ENCODE measurements at places on chromosomes 16 and 17.

GRCh38 chr17:39634384-39634871, 2.5 kb upstream of the STARD3 start:
- peak; percentile 59 for DNase-seq

GRCh38 chr17:55202896-55203295, 61.9 kb upstream of the HLF start:
- DNase-seq = no peak

DNA sequence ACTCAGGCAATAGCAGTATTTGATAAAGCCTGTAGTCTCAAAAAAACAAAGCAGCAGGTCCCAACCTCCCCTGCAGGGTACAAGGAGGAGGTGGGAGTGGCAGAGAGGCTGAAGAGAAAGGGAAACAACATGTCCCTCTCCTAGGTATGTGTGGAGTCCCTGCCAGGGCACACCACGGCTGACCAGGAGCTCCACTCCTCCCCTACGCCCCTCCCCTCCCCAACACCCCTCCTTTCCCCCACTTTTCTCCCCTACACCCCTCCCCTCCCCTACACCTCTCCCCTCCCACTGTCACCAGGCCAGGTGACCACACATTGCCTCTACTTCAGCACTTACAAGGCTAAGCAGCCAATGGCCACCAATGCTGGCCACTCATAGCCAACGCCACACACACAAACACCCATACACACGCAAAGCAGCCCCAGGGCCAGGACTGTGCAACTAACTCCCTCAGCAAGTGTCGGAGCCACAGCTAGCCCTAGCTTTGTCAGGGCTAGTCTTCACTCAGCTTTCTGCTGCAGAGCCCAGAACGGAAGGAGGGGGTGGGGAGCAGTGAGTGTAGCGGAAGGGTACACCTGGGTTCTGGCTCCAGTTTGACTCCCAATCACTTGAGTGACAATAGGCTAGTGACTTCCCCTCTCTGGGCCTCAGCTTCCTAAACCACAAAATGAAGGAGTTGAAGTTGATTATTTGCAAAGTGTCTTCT, 8.2 kb downstream of the CAVIN1 start:
- no peak for DNase-seq

GRCh38 chr17:55607731-55608341, 96.6 kb upstream of the SMIM36 start:
- no peak for DNase-seq

- DNase-seq = no peak
Observed at GRCh38 chr16:48912360-48912759, 302.4 kb upstream of the N4BP1 start.

GRCh38 chr17:72792771-72793170, 299.7 kb downstream of the SLC39A11 start:
- no peak for DNase-seq

DNA sequence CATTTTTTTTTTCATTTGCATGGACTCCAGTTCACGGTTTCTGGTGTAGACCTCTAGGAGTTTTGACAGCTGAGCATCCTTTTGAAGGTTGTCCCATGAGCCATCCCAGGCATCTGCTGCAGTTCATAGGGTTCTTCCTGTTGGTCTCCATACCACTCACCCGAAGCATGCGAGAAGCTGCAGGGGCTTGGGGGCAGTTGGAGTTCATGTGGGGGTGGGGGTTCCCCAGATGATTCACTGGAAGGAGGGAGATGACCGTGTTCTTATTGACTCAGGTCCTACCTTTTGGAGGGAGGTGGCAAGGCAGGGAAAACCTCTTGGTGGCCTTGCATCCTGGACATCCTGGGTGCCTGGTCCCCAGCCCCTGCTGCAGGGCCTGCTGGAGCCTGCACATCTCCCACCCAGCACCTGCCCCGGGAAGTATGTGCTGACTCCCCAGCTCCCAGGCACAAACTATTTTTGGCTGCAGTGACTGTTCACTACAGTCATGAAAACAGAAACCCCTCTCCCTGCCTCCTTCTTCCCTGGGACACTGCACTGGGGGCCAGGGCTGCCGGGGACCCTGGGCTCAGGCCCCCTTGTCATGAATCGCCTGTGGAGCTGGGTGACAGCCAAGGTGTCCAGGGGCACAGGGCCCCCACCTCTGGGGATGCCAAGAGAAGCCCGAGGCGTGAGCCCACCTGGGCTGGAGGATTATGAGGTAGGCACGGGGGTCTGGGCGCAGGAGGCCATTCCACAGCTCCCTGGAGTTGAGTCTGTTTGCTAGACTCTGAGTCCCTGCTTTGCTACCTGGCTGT, 64.9 kb upstream of the LGALS9 start:
- DNase-seq = no peak

DNA sequence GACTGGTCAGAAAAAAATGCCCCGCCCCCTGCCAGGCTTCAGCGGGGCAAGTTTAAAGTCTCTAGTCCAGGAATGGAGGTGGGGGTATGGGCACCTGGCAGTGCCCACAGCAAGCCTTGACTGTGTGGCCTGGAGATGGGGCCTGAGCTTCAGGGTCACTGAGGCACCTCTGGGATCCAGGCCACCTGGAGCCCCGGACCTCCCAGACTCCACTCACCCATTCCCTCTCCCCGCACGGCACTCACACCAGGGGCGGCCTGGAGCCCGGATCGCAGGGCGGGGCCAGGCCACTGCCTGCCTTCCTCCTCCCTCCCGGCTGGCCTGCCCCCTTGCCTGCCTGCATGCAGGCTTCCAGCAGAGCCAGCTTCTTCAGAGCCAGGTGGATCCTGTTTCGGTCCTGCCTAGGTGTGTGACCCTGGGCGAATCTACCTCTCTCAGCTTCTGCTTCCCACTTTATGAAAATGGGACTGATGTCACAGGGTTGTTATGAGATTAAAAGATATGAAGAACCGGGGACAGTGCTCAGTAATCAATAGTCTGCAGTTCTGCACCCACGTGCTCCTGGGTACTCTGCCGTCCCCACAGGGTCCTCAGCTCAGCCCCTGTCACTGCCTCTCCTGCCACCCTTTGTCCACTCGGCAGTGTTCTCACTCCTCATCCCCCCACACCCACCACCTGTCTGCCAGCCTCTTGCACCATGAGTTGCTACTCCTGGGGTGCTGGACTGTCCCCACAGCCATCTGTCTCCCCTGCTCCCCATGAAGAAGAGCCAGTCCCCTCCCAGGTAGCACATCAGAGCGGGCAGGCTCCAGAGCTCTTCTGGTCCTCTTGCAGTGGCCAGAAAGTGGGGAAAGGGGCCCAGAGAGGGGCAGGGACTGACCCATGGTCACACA, 1.2 kb upstream of the TCAP start:
- DNase-seq = no peak

DNA sequence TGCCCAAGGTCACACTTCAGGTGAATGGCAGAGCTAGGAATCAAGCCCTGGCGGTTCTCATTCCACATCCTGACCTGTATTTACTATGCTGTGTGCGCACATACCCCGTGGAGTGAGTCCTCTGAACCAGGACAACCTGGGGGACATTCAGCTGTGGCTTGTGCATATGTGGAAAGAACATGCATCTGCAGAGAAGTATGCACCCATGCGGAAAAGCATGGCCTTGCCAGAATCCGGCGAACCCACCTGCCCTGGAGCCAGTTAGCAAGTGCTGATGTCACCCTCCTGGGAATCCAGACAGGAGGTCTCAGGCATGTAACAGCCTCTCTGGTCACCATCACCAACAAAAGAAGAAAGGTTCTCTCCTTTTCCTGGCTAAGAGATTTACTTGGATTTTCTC, 1.9 kb downstream of the RASL10B start:
- no peak for DNase-seq

GRCh38 chr17:35793257-35793656, 2.2 kb downstream of the MMP28 start:
- no peak for DNase-seq

DNA sequence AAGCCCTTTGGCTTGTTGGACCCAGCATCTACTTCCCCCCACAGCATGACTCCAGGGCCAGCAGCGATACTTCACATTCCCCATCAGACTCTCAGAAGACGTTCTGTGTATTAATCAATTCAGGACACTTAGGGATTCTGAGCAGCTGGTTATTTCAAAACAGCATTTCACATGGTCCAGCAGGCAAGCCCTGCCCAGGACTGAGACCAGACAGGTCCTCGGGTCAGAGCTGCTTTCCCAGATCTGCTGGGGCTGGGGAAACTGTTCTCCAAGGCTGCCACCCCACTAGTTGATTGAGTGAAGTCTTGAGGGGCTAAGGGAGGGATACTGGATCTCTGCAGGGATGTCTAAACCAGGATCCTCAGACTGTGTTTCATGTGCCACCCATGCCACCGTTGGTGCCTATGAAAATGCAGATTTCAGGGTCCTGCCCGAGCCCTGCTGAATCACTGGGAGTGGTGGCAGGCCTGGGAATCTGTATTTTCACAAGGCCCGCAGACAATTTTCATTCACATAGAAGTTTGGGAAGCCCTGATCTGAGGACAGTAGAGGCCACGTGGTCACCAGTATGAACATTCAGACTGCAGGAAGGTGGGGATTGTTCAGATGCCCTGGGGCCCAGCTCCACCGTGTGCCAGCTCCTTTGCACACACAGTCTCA, 40.6 kb upstream of the CDH5 start:
- no peak for DNase-seq

DNA sequence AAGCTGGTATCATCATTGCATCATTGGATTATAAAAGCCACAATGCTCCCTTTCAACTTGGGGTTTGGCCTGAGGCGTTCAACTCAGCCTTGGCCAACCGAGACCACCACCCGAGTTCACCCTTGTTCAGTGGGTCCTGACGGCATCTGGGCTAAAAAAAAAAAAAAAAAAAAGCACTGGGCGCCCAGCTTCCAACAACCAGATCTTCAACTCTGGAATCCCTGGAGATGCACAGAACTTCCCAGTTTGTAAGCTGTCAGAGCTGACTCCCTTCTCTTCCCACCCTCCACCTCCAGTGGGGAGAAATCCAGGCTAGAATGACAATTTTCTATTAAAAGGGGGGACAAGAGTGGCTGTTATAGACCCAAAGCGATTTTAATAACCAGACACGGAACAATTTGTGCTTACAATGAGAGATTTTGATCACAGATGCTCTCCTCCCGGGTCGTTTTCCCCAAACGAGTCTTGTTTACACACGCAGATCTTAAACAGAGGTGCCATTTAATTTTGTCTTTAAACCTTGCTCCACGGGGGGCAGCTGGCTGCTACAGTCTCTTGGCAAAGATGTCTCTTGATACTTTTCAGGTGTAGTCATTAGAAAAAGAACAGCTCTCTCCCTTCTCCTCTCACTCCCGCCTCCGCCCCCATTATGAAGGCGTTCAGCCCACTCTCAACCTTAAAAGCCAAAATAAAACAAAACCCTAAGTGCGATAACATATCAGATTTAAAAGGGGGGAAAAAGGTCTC, 26.9 kb downstream of the GPRC5B start:
- no peak for DNase-seq

- no peak for DNase-seq
Observed at GRCh38 chr16:49734331-49734730, 121.6 kb downstream of the ZNF423 start.

- DNase-seq = no peak
Observed at GRCh38 chr16:57383276-57384247, 11.3 kb downstream of the CX3CL1 start.

DNA sequence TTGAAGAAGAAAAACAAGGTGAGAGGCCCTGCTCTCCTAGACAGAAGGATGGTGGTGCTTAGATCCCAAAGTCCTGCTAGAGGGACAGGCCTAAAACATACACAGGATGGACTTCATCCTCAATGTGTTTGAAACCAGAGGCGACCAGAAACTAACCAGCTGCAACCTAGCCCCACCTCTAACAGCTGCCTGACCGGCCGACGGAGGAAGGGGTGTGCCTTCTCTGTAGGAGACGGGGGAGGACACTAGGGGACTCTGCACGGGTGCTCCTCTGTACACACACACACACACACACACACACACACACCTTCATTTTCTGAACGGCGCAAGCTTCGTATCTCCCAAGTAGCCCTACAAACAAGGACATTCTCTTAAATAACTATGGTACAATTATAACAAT, 24.3 kb upstream of the PITPNM3 start:
- no peak for DNase-seq

- DNase-seq = no peak
Observed at GRCh38 chr17:58316260-58316960, 12.2 kb downstream of the TSPOAP1 start.

Data from right kidney (tissue), 9 donors.